ENCODE measurements at places on chromosomes 5 and 9.

DNA sequence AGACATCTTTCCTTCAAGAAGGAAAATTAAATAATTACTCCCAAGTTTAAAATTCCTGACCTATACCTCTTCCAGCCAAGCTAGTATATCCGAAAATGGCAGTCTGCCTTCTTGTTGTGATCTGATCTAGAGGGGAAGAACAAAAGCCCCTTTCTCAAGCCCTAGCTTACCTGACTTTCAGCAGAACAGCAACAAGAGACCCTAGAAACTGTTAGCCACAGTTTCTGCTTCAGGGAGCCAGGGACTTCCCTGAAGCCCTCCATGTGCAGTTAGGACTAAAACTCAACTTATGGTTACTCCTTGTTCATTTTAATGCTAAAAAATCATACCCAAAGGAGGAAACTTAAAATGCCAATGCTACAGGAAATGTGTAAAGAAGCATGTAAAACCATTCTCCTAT is 366.7 kb upstream of the CTNND2 start:
- DNase-seq, result no peak

DNA sequence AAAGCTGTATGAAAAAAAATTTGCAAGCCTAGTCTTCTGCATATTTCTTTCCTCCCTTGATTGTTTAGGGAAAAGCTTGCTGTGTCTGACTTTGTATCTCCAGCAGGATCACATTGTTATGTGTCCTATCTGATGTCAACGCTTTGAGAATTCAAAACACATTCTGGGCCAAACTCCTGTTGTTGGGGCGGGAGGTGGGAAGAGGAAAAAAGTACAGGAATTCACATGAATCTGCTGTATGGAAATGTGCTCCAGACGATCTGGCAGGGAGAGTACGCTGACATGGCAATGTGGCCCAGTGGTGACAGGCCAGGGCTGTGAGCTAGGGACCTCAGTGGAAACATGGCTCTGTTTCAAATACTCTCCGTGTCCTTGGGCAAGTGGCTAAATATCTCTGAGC is 87.4 kb upstream of the GNA14 start:
- DNase-seq, result no peak

- no peak for DNase-seq
Observed at GRCh38 chr9:114899461-114899860, 30.9 kb downstream of the TNFSF8 start.

- DNase-seq, result no peak
Observed at GRCh38 chr5:10743526-10743925, 17.5 kb downstream of the DAP start.

DNA sequence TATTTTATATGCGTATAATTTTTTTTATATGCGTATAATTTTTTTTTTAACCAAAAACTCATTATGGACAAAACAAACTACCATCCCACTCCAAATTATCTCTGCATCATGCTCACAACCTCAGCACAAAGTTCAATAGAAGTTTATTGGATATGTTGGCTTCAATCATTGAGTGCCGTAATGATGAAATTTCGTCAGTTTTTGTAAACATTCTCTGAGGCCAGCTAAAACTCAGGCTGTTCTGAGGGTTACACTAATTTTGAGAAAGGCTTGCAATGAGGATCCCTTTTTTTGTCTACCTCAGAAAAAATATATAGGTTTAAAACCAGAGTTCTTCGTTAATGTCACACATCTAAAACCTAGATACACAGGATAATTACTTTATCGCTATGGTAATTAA is 1253.2 kb downstream of the EFNA5 start:
- no peak for DNase-seq

DNA sequence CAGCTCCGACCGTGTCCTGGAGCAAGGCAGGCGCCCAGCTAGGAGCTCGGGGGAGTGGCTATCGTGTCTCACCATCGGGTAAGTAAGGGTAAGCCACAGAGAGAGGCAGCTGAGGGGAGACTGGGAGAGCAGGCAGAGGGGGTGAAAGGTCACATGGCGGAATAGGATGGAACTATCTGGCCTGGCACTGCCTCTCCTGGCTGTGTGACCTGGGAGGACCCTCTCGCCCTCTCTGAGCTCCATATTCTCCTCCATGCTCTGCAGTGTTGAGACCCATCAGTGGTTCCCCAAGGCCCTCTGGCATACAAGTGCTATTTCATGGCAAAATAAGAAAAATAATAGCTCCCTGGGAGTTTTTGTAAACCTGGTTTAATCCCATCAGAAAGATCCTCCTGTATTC is 43.9 kb upstream of the ASS1 start:
- no peak for DNase-seq

- peak; percentile 9 for DNase-seq
Observed at GRCh38 chr9:132673355-132673754, 3.1 kb downstream of the GTF3C4 start.

GRCh38 chr9:95783426-95783975 is 92.0 kb upstream of the ERCC6L2 start:
- DNase-seq, result no peak

GRCh38 chr5:34895641-34896419 is 19.5 kb downstream of the RAD1 start:
- no peak for DNase-seq

Data from GM19239 (cell line).